Hematopoietic multipotent progenitor cell treated with erythropoietin and hydrocortisone succinate and interleukin-3 and kit ligand, for 8 days (in vitro differentiated cells): ENCODE measurements at places on chromosomes 13 and 19.

GRCh38 chr13:40120781-40121180 is 465.3 kb downstream of the COG6 start:
- DNase-seq: no peak

DNA sequence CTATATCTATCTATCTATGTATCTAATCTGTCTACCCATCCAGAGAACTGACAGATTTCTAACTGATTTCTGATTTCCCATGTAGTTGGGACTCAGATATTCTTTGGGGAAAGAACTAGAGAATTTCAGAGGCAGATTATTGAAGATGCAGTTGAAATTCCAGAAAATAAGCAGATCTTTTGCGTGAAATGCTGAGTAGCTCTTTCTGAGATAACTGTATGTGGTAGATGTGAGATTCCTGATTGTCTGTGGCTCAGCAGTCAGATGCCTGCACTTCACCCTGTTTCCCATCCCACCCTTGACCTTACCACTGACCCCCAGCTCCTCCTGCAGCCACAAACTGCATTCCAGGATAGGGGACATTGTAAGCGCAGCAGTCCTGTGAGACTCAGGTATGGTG is 61.5 kb downstream of the DGKH start:
- no peak for DNase-seq

GRCh38 chr19:10631874-10632273 is 6.5 kb downstream of the SLC44A2 start:
- DNase-seq: no peak

DNA sequence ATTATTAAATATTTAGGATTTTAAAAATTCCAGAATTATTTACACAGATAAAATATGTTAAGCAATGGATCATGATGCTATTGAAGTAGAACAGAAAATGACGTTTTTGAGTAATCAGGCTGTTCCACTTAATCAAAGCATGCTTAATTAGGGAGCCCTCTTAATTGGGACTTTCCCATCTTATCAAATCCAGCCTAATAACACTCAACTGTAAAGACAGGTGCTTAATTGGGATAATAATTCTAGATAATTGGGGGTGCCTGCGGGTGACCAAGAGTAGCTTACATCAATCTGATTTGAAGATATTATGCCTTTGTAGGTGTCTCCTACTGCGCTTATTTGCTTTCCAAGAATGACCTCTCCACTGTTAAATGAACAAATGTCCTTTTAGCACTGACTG is 742.2 kb upstream of the SLITRK6 start:
- no peak for DNase-seq

GRCh38 chr19:18428173-18428786 is 9.1 kb downstream of the SSBP4 start:
- no peak for DNase-seq
